ENCODE measurements at places on chromosomes 3 and 15.

DNA sequence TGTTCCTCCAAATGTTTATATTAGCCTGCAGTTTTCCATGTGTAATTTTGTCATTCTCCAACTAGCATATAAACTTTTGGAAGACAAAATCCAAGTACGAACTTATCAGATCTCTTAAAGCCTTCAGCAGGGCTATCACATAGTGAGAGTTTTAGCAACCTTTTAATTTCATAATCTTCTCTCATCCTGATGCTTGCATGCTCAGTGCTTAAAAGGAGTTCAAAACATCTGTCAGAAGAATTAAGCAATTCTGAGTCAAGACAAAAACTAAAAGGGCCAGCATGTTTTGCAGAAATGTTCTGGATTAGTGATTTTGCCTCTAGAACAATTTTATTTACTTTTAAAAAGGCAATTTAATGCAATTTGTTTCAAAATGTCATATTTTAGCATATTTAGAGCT is 73.4 kb upstream of the SLC2A2 start:
- no peak for DNase-seq

DNA sequence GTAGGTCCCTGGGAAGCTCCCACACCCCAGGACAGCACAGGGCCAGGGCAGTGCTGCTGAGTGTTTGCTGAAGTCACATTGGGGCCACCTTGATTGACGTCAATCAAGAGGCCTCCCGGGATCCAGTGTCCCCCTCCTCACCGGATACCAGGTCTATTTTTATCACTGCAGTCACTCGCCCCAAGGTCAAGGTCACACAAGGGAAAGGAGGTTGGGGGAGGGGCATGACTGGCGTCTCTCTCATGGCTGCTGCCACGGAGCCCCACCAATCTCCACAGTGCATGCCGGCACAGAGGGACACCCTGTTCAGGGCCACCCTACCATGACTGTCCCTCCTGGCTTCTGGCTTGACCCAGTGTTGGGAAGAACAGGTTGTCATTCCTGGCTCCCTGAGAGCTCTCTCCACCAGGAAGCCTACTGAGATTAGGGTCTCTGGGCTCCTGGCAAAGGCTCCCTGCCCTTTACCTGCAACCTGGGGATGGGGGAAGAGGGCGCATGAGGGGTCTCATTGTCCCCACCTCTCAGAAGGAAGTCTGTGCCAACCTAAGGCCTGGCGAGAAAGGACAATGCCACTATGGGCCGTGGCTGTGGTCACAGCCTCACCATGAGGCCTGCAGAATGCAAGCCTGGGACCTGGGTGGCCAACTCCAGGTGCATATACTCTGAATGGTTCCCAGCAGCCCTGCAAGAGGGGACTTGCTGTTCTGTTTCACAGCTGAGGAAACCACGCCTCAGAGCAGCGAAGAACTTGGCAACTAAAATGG is 1.5 kb downstream of the MYL3 start:
- no peak for DNase-seq

GRCh38 chr3:51715231-51715976 is 8.5 kb downstream of the GRM2 start:
- no peak for DNase-seq

- no peak for DNase-seq
Observed at GRCh38 chr15:53295574-53295973, 463.9 kb downstream of the WDR72 start.

GRCh38 chr3:170584585-170585007 is 1.3 kb downstream of the SLC7A14 start:
- peak; percentile 14 for DNase-seq

DNA sequence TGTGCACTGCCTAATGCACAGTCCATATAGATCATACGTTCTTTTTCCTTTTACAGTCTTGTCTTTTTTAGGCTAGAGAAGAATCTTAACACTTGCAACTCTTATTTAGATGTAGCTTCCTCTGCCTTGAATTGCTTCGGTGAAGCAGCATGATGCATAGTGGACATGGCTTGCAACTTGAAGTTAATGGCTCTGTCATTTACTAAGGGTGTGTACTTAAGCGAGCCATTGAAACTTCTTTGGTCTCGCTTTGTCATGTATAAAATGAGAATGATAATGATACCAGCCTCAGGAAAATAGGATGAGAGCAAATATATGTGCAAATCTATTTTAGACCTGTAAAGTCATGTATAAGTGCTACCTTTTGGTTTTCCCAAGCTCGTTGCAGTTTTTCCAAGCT is 147.4 kb downstream of the GHSR start:
- no peak for DNase-seq

DNA sequence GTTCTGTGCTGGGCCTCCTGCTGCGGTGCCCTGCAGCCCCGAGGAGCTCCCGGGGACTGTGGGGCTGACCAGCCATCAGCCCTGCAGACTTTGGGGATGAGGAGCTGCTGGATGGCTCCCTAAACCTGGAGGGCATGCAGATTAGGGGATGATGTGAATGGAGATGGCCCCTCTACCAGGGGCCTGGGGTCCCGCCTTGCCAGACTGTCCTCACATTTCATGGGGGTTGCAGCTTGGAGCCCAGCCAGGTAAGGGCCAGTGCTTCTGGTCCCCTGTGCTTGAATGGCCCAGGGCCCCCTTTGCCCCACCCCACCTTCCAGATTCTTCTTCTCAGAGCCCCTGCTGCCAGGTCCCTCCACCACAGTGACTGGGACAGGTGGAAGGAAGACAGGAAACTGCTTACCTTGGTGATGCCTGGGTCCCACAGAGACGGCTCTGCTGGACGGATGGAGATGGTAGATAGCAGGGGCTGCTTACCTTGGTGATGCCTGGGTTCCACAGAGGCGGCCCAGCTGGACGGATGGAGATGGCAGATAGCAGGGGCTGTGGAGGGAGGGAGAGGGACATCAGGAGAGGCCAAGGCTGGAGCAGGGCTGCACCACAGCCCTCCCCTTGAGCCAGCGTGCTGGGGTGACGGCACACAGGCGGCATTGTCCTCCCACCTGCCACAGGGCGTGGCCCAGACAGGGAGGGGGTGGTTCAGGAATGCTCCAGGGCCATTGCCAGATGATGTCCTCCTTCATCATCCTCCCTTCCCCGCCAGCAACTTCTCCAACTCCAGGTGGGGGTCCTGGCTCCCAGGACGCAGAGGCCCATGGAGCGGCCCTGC is at the start of gene SPTBN5:
Gene SPTBN5, minus strand, starts transcription at position 632 of the 829 bp plus-strand sequence. Its CDS starts 556 bp downstream, at position 76.
- DNase-seq = no peak

GRCh38 chr3:27500986-27501385 is 16.8 kb upstream of the SLC4A7 start:
- no peak for DNase-seq

GRCh38 chr15:69609176-69609575 is 156.6 kb downstream of the RPLP1 start:
- DNase-seq = no peak

DNA sequence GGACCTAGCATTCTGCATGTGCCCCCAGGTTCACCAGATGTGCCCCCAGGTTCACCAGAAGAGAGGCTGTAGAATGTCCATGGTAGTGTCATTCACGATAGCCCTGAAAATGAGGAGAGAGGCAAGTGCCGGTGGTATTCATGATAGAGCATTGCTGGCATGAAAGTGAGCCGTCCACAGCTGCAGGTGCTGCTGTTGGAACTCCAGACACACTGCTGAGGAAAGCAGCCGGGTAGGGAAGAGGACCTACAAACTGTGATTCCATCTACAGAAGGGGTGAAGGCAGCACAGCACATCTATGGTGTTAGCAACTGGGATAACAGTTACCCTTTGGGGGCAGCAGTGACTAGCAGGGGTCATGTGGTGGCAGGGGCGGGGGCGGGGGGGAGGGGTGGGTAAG is 125.0 kb upstream of the PLXNA1 start:
- no peak for DNase-seq

DNA sequence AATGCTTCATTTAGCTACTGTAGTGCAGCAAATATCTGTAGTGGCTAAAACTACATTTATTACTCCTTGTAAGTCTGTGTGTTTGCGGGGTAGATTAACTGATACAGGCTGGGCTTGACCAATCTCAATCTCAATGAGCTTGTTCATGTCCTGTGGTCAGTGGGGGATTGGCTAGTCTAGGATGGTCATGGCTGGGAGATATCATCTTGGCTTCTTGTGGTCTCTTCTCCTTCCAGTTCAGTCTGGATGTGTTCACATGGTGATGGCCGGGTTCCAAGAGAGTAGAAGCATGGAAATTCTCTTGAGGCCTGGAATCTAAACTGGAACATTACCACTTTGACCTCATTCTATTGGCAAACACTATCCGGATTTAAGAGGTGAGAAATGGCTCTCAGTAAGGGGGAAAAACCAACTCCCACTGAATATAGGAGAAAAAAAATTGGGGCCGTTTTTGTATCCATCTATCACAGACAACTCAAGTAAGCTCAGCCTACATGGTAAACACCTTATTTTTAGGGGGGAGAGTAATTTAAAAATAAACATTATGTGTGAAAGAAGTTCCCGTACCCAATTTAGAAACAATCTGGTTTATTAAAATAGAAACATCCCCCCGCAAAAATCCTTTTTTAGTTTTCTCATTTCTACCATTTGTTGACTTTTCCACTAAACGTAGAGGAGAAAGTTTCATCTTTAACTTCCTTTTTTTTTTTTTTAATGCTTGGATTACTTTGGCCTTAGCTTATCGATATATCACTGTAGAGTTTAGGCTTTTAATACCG is 284.9 kb upstream of the TBC1D5 start:
- DNase-seq = no peak

- no peak for DNase-seq
Observed at GRCh38 chr3:186182850-186183249, 74.0 kb upstream of the ETV5 start.

DNA sequence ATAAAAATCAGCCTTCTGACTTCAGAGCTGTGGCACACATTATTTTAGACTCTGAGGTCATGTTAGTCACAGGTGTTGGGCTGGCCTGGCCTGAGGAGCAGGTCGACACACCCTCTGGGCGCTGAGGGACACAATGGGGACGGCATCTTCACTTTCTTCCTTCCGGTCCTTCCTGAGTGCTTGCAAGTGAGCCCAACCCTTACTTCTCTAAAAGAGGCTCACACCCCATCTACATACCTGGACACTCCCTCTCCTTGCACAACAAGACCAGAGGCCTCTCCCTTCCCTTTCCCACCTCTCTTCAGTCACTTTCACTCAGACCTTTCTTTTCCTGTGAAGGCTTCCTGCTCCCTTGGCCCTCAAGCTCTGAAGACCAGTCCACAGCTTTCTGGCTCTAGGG is 85.4 kb downstream of the XXYLT1 start:
- DNase-seq = no peak

- no peak for DNase-seq
Observed at GRCh38 chr3:195180490-195181112, 90.4 kb downstream of the XXYLT1 start.

- no peak for DNase-seq
Observed at GRCh38 chr15:61256231-61256630, 27.1 kb upstream of the RORA start.

- no peak for DNase-seq
Observed at GRCh38 chr15:77180270-77180669, 109.4 kb upstream of the TSPAN3 start.

GRCh38 chr15:43135351-43135750 is 2.0 kb downstream of the TMEM62 start:
- DNase-seq = no peak

GRCh38 chr3:194487289-194488054 is 670 bp upstream of the ATP13A3 start:
- peak; percentile 21 for DNase-seq

- DNase-seq = no peak
Observed at GRCh38 chr3:151504606-151505005, 43.7 kb upstream of the IGSF10 start.

- DNase-seq = no peak
Observed at GRCh38 chr3:46905213-46905560, 27.7 kb downstream of the PTH1R start.

GRCh38 chr3:188567478-188568195 is 413.7 kb downstream of the LPP start:
- no peak for DNase-seq

DNA sequence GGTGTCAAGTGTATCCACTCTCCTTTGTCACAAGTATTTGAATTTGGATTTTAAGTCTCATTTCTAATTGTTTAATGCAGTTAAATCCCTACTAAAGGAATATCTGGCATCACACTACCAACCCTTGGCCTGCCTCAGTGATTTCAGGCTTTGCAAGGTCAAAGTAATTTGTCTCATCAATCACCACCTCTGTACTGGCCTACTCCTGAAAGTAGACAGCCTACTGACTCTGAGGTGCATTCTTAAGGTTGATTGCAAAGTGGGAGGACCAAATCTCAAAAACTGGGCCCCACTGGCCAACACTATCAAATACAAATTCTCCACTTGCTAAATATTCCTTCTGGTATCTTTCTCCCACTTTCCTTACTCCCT is 851 bp upstream of the TEX55 start:
- DNase-seq = no peak

DNA sequence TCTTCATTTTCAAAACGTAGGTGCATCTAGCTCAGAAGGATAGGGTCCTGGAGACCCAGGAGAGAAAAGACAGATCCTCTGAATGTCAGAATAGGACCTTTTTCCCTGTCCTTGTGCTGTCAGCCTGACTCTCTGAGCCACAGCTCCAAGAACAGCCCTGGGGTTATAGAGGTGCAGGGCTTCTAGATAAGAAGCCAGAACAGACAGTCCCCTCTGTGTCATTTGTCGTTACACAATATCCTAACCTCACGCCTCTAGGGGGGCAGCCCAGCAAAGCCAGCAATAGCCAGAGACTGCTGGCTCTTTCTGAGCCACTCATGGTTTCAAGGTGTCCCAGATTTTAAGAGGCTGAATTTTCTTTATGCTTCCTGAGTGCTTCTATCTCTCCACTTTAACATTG is 153.2 kb upstream of the THBS1 start:
- DNase-seq = no peak

DNA sequence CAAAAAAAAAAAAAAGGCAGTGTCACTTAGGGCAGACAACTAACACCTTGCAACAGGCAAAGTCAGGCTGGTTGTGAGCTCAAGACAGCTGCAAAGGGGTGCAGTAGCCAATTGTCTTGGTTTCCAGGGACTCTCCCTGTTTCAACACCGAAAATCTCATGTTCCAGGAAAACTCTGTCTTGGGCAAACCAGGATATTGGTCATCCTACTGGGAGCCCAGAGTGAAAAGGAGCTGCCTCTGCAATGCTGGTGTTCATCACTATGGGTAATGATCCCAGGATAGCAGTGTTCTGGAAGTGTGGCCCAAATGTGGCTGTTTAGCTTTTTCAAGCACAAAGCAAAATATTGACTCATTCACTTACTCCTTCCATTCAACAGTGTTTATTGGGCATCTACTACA is 82.6 kb downstream of the ARHGAP31 start:
- no peak for DNase-seq

GRCh38 chr3:15331606-15332404 is 581 bp downstream of the SH3BP5 start:
- DNase-seq = no peak

Measured in T-helper 2 cell (primary cell).